Umbilical cord (tissue), 2 donors: ENCODE measurements at places on chromosomes 2 and 18. TPM values are rescaled to one million over a fixed set of nuclear protein-coding genes. Genes with fewer than 3 reads are reported as not detected.

The ALPG gene
- total RNA-seq = not detected

- DNase-seq = no peak
Observed at GRCh38 chr18:69596345-69596744, 195.7 kb downstream of the DOK6 start.

DNA sequence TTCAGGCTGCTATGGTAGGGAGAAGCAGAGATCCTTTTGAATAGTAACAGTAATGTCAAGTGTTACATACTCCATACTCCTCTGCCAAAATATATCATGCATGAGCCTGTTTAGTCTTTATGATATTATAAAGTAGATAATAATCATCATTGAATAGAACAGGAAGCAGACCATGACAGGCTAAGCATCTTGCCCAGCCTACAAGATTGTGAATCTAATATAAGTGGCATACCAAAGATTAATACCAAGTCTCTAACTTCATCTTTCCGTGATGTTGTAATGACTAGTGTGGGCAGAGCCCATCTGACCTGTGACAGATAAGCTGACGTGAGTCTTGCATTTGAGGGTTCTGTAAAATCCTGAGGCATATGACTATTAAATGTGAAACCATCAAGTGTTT lies 13.1 kb downstream of the NDUFB3 start:
- DNase-seq = no peak

DNA sequence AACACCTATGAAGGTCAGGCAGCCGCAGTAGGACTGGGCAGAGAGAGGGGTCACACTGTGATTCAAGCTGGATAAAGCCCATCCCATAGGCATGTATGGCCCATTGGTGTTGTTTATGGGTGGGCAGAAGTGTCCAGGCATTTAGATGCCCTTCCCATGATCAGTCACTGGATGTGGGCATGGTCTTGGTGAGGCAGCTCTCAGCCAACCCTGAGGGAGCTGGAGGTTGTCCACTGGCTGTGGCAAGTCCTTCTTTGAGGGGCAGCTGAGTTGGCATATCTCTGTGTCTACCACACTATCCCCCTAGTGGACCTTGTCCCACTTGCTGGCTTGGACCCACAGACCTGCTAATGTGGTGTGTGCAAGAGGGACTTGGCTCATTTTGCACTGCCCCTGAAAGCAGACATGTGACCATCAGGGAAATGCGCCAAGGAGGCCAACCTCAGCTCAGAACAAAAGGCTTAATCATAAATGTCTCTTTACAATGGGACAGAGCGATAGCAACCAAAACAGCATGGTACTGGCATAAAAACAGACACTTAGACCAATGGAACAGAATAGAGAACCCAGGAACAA lies 82.0 kb downstream of the TMEM17 start:
- DNase-seq = no peak
